ENCODE measurements at places on chromosomes 6 and 20.

DNA sequence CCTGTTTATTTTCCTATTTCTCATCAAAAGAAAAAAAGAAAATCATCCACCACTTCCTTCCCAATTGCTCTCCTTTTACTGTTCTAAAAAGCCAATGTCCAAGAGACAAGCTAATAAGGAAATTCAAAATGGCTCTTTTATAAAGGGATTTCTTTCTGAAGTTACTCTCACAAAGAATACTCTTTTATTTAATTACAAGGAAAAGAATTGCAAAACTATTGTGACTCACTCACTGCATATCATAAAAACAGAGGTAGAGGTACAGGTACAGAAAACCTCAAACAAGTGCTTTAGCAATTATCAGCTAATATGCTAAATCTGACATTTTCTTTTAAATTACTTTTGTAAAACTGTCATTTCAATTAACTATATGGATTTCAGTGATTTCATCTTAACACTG is 18.1 kb downstream of the DEK start:
- DNase-seq: no peak

- DNase-seq: no peak
Observed at GRCh38 chr6:131660195-131660594, 23.1 kb downstream of the ENPP3 start.

DNA sequence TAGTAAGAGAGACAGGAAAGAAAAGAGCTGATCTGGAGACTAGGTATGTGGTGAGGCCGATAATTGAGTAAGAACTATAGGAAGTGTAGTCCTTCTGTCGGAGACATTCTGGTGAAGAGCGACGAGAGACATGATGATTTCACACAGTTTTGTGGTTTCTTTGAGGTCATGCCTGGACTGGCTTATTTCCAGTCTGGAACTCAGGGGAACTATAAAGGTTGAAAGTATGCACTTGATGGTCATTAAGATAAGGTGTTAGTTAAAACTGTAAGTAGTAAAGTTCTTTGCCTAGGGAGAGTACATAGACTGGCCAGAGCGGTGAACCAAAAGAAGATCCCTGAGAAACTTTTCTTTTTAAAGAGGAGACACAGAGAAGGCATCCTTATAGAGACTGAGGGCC is 68.8 kb downstream of the RFX6 start:
- no peak for DNase-seq

DNA sequence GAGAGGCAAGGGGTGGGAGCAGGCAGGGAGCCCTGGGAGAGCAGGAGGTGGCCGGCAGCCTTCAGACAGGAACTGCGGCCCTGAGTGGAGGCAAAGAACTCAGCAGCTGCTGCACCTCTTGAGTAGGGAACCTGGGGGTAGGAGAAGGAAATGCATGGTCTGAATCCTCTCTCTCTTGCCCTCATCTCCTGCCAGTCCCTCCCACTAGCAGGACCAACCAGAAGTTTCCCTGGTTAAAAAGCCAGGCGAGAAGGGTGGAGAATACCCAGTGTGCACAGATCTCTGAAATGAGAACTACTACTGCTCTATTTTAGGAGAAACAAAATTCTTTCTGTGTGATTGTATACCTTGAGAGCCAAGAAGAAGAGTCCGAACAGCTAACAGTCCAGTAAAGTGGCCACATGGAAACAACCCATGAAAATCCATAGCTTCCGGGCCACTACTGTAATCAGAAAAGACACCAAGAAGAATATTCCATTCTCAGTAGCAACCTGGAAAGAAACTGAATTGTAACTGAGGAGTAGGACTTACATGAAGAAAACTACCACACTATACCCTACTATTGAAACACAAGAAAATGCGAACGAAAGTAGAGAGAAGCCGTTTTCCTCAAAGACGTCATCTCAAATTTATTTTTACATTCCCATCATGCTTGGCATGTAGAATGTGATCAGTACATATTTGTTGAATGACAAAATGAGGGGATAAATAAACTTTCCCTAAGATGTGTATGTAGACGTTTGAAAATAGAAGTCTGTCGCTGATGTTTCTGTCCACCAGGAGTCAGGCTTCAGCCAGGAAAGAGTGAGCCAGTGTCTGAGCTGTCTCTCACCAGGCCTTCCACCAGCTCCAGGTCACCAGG is 25.6 kb downstream of the WRNIP1 start:
- peak; percentile 65 for DNase-seq

GRCh38 chr20:57244627-57245214 is 21.7 kb downstream of the BMP7 start:
- no peak for DNase-seq

DNA sequence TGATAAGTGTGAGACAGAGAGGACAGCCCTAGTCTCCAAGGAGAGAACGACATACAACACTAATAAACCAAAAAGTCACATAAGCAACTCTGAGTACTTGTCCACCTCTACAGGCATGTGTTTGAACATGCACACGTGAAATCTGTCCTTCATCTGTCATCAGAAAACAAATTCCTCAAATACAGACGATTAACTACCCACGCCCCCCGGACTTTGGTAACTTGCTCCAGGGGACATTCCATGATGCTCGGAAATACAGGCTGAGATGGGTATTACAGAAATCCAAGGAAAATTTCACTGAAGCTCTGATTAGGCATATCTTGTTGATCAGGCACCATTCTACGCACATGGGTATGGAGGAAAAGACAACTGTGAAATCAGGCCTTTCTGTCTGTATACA is 57.8 kb downstream of the LYRM4 start:
- no peak for DNase-seq

DNA sequence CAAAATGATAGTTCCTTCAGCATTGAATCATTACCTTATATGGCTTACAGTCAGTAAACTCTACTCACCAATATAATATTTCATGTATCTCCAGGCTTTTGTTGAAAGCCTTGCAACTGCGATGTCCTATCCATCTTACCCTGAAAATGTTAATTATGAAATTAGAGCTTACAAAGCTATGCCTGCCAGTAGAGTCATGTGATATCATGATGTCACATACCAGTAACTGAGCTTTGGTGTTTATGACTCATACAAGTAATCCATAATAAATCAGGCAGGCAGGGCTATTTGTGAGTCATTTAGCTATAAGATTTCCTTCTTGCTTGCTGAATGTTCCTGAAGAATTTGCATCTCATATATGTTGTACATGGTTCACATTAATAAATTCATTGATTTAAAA is 44.9 kb upstream of the FAM83B start:
- DNase-seq: no peak

GRCh38 chr20:63947638-63948456 is 8.4 kb downstream of the UCKL1 start:
- no peak for DNase-seq

- no peak for DNase-seq
Observed at GRCh38 chr20:2421247-2421646, 40.5 kb downstream of the TGM6 start.

DNA sequence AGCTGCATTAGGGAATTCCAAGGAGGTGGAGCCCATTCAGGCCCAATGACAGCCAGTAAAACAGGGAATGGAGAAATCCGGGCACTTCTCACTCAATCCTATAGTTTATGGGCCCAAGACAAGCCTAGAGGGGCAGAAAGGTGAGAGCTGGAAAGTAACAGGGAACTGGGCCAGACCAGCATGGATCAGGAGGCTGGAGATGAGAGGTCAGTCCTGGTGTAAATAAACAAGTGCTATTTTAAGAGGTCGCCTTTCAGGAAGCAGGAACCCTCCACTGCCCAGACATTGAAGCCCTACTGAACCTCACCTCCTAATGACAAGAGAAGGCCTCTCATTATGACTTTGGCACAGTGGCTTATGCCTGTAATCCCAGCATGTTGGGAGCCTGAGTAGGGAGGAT is 57.2 kb upstream of the TGM3 start:
- DNase-seq: no peak

- DNase-seq: no peak
Observed at GRCh38 chr20:48541581-48542071, 286.2 kb downstream of the PREX1 start.

DNA sequence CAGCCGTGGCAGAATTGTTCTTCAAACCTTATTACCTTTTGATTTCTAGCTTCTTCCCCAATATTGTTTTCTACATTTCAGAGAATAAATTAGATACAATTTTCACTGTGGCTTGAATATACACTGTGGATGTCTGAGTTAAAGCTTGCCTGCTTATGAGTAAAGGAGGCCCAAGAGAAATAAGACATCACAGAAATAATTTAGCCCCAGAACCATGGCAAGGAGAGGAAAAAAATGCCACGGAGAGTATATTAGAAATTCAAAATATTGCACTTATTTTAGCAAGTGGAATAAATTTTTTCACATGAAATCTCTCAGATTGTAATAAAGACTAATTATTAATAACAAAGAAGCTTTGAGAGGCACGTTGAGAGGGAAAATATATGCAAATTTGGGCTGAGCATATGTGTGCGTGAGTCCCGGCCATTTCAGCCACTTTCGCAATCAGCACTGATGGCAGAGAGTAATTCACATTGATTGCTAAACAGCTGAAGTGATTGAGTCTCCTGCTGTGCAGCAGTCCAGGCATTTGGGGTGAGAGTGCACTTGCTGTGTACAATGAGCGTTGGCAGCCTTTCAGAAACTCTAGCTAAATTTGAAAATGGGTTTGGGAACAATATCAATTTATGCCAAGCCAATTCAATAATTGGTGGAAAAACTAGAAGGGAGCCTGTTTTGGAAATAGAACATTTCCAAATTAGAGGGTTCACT is 596.0 kb downstream of the EPM2A start:
- peak; percentile 18 for DNase-seq

GRCh38 chr6:34697904-34698559 is 1.5 kb upstream of the ILRUN start:
- no peak for DNase-seq

- DNase-seq: no peak
Observed at GRCh38 chr20:49110767-49111694, 64.9 kb downstream of the CSE1L start.

DNA sequence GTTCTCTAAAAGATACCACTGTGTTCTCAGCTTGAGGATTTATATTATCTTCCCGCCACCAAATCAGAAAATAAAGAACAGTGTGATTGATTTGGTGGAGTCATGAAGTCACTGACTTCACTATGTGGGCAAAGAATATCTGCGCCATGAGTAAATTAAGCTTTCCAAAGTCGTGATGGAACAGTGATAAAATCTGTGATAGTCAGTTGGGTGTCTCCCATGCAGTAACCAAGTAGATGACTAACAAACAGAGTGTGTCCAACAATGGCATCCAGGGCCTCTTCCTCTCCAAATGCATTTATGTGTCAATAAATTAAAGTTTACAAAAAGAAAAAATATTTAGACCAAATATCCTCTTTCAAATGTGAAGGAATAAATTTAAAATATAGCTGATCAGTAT is 87.0 kb upstream of the DST start:
- no peak for DNase-seq

GRCh38 chr6:32194825-32195651 is 2.6 kb upstream of the GPSM3 start:
- no peak for DNase-seq

DNA sequence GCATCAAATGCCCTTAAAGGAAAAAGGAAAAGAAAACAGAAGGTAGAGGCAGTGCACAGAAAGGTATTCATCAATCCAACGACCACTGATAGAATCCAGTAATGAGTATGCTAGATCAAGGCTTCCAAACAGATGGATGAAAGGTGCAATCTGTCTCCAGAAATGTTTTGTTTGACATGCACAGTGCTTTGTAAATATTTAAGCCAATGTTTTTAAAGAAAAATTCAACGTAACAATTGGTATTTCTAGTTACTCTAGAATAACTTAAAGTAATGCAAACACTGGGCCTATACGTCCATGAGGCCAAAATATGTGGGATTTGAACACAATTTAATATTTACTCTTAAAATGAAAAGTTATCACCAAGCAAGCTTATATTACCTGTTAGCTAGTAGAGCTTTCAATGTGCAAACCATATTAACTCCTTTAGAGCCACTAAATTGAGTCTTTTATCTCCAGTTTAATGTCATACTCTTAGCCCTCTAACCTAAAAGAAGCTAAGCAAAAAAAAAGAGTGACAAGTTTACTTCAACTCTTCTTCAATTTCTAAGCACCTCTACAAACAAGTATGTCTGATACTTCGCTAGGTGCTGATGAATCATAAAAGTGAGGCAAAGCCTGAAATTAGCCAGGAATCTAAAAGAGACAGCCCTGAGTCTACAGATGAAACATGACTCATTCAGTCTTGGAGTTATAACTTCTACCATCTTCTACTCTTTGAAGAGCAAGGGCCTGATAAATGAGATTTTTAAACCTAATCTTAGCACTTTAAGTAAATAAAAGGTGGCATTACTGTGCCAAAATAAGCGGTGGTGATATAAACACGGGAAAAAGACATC is 169.8 kb downstream of the PTPRK start:
- DNase-seq: no peak

GRCh38 chr20:37475252-37475651 is 45.8 kb upstream of the NNAT start:
- DNase-seq: no peak

DNA sequence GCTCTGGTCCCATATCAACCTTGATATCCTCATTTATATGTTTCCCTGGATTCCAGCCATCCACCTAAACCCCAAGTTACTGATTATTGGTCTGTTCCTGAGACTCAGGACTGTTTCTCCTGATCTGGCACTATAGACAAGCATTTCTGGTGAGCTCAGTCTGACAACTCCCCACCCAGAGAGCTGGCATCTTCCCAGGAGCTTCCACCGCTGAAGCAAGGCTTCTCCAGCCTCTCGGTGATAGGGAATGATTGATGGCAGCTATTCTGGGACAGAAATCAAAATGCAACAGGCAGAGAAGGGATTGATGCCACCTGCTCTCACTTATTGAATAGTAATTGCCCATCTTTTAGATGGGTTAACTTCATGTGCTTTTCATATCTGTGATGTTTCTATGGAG is 169.7 kb upstream of the GGTLC1 start:
- DNase-seq: no peak

- DNase-seq: no peak
Observed at GRCh38 chr6:20332441-20333006, 69.2 kb upstream of the E2F3 start.

- no peak for DNase-seq
Observed at GRCh38 chr6:84762220-84763002, 2.0 kb downstream of the TBX18 start.

GRCh38 chr6:53353624-53354023 is 4.9 kb upstream of the ELOVL5 start:
- DNase-seq: no peak

- no peak for DNase-seq
Observed at GRCh38 chr20:38926934-38927616, 858 bp downstream of the FAM83D start.

DNA sequence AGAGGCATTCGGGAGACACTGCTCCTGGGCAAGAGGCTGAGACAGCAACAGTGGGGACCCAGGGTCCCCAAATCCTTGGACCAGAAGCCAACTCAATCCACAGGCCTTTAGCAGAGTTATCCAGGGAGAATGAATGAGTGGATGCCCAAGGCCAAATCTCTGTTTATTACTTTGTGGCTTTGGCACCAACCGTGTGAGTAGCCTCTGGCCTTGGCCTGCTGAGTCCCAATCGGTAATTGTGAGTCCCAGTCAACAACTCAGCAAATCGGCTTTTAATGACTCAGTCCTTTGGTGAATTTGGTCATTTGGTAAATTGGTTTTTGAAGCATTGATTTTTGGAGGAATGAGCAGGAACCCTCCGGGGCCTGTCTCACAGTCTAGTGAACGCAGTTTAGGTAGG is 29.1 kb upstream of the ECI2 start:
- DNase-seq: no peak

- DNase-seq: no peak
Observed at GRCh38 chr20:44104798-44105517, 82.0 kb downstream of the JPH2 start.
